ENCODE measurements at places on chromosomes 4 and X.

- no peak for DNase-seq
Observed at GRCh38 chr4:11471618-11472017, 42.9 kb upstream of the HS3ST1 start.

DNA sequence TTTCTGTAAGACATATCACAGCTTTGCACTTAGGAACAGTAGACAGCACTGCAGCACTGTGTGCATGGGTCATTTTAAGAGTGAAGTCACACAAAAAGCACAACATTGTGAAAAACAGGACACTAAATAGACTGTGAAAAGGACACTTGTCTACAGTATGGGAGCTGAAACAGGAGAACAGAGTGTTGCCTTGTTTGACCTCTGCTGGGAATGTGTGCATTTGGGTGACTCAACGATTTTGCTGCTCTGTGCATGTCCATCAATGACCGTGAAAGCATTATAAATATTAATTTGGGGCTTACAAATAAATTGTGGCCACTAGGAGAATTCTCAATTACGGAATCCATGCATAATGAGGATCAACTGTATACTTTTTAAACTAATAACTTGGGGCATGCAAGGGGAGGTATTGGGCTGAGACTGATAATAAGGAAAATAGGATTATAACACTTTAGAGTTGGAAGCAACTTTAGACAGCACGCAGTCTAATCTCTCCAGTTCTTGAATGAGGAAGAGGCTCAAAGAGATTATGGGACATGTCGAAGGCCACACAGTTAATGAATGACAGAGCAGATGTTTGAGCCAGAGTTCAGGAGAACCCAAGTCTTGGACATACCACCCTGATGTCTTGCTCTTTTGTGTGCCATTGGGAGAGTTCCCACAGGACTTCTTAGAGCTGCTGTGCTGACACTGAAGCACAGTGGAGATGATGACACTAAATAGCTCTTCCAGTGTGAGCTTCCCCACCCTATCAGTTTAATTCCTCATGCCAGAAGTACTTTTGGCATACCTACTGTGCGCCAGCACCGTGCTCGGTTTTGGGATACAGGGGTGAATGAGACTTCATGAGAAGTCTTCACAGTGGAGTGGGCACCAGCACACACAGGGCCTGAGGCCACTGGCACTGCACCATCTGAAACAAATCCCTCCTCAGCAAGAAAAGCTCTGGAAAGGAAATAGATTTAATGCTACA is 79.3 kb downstream of the FRAS1 start:
- no peak for DNase-seq

DNA sequence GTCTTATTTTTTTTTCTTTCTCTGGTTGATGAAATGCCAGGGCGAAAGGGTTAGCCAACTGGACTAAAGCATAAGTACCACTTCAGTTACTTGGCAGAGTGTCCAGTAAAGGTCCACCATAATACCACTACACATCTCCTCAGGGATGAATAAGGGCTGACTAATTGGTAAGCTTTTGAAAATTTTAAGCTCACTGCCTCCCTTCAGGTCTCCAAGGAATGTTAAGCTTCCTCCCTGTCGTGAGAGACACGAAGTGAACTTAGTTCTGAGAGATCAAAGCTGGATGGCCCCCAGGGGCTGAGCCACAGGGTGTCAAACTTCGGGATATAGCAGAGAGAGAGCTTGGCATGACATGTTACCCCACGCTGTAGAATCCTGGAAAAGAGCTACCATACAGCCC is 111.4 kb downstream of the VSIG4 start:
- no peak for DNase-seq

DNA sequence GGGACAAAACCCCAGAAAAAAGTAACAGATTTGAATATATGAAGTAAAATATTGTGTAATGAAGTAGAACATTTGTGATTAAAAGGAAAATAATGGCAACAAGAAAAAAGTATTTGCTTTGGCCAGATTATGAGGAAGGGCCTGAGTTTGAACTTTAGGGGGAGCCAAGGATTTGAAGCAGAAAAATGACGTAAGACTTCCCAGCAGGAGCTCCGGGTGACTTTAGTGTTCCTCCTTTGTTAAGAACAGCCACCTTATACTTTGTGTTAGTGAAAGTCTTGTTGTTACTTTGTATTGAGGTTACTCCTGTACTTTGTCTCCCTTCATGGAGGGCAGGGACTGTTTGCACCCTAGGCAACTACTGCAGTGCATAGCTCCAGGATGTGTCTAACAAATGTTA is 41.1 kb downstream of the DCUN1D4 start:
- no peak for DNase-seq

- DNase-seq, result peak; percentile 49
Observed at GRCh38 chrX:114581528-114582263, 2.2 kb upstream of the HTR2C start.

Measured in WTC11 (cell line).